ENCODE measurements at places on chromosomes 5 and 9. TPM values are rescaled to one million over a fixed set of nuclear protein-coding genes. Genes with fewer than 3 reads are reported as not detected.

The MSH3 gene
- 23.4 TPM for total RNA-seq

DNA sequence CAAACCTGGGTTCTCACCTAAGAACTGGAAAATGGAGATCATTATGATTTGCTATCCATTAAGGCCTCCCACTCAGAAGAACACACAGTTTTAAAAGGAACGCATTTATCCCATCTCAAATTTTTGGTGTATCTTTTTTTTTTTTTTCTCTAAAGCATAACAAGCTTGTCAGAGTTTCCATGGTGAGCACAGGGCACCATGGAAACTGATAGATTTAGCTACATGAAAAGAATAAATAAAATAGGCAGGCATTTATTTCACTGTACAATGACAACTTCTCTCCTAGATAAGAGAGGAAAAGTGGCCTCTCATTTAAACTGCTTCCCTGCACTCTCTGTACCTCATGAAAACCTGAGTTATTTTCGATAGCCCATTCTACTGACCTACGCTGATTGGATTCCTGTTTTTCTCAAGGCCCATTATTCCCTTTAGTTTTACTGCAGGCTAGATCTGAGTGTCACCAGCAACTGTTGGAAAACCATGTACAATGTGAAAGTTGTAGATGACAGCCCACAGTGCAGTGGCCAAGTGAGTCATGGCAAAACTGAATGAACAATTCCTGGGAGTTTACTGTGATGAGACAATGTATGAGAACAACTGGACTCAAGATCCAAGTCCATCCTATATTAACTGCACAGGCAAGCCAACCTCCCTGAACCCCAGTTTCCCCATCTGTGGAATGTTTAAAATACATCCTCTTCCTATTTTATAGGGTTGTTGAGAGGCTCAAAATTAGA, 4.3 kb upstream of the GDA start:
- H3K27me3 ChIP-seq: peaks cover 29% of the 10 kb centered on the region
- no peaks in the 10 kb centered on the region for H3K36me3 ChIP-seq
- no peak for DNase-seq
- H3K27ac ChIP-seq: no peak overlapping the region
- no peaks in the 10 kb centered on the region for H3K4me1 ChIP-seq

The SLC45A2 gene
- total RNA-seq: not detected

The FOXI1 gene
- not detected for total RNA-seq

DNA sequence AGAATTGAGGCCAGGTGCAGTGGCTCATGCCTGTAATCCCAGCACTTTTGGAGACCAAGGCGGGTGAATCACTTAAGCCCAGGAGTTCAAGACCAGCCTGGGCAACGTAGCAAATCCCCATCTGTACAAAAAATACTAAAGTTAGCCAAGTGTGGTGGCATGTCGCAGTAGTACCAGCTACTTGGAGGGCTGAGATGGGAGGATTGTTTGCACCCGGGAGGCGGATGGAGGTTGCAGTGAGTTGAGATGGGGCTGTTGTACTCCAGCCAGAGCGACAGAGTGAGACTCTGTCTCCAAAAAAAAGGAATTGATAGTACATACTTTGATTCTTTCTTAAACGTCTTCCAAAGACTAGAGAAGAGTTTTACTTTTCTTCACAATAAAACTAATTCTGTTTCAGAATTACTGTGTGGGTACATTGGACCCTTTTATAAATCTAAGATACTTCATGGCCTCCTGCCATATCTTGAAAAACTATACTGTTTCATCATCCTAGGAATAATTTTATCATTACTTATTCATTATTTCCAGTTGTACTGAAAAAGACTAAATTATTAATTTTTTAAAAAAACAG, 132.0 kb upstream of the GRHPR start:
- no peak for DNase-seq
- peaks cover 61% of the 10 kb centered on the region for H3K4me1 ChIP-seq
- no peaks in the 10 kb centered on the region for H3K27me3 ChIP-seq

- DNase-seq: no peak
- H3K27ac ChIP-seq: no peak overlapping the region
- no peaks in the 10 kb centered on the region for H3K27me3 ChIP-seq
- H3K4me3 ChIP-seq: no peak overlapping the region
- peaks cover 5% of the 10 kb centered on the region for H3K4me1 ChIP-seq
- H3K36me3 ChIP-seq: no peaks in the 10 kb centered on the region
These were observed 53.8 kb upstream of the RANBP3L start for GRCh38 chr5:36355516-36355915.

The TSSK1B gene
- total RNA-seq: not detected

GRCh38 chr5:6889030-6889429, 175.8 kb downstream of the TENT4A start:
- no peaks in the 10 kb centered on the region for H3K36me3 ChIP-seq
- no peak overlapping the region for H3K4me3 ChIP-seq
- H3K27ac ChIP-seq: no peak overlapping the region
- no peaks in the 10 kb centered on the region for H3K27me3 ChIP-seq
